Ammon's horn (tissue), 1 donor: ENCODE measurements at places on chromosomes 7 and 10.

GRCh38 chr7:14760730-14761478, 141.6 kb downstream of the DGKB start:
- no peak for DNase-seq

GRCh38 chr10:11065567-11065966, 47.9 kb downstream of the CELF2 start:
- no peak for DNase-seq

- no peak for DNase-seq
Observed at GRCh38 chr7:5020098-5020497, 25.6 kb upstream of the RBAK start.

GRCh38 chr7:6559896-6560295, 8.6 kb upstream of the GRID2IP start:
- DNase-seq: no peak

GRCh38 chr7:149883048-149883438, 9.3 kb downstream of the ATP6V0E2 start:
- DNase-seq: no peak

DNA sequence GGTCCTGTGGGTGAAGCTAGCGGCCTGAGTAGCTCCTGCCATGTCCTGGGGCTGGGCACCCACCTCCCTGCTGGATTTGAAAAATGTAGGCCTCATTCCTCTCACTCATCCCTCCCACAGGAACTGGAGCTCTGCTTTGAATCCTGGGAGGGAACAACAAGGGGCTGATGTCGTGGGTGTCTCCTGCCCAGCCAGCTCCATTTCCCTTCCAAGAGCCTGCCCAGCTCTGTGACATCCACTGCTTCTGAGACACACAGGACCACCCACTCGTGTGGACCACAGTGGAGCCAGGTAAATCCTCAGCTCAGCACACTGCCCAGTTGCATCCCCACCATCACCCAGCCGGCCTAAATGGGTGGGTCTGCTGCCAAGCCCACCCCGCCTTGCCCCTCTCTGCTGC, 579.2 kb downstream of the GRID1 start:
- no peak for DNase-seq
